ENCODE measurements at places on chromosomes 7 and 10.

DNA sequence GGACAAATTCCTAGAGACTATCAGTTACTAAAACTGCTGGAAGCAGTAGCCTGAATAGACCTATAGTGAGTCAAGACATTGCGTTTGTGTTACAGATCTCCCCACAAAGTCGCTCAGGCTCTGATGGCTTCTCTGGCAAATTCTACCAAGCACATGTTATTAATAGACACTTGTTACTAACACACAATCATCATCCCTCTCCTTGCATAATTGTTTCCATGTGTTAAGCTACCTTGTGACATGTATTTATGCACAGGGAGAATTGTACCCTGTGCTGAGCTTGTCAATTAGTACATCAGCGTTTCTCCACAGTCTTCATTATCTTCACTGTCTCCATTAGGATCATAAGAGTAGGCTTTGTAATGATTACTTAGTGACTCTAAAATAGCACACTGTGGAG lies 31.2 kb downstream of the DYNC2I1 start:
- no peak for DNase-seq

DNA sequence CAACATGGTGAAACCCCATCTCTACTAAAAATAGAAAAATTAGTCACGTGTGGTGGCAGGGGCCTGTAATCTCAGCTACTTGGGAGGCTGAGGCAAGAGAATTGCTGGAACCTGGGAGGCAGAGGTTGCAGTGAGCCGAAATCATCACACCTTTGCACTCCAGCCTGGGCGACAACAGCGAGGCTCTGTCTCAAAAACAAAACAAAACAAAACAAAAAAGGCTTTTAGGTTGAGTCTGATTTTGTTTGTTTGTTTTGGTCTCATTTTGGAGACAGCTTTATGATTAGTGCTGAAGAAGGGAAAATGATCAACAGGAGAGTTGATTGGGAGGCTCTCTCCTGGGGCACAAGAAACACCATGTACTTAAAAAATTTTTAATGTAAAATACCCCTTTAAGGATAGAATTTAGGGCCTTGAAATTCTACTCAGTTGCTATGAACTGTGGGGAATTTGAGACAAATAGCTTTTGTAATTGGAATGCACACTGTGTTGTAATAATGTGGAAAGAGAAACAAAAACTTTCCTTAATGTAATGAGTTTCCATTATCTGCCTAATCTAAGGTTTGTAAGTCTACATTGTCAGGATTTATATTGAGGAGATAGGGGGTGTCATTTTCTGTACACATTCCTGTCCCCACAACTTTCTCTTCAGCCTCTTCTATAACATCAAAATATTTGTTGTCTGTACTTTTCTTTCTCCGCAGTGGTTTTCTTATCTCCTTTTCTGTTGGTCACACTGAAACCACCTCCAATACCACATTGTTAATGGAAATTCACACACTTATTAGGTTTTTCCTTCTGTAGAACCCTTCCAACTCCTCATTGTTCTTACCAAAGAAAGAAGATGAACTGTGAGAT lies 41.3 kb downstream of the ARID5B start:
- DNase-seq = no peak

GRCh38 chr7:42186151-42186550 lies 50.9 kb downstream of the GLI3 start:
- DNase-seq = no peak

GRCh38 chr7:143416565-143417149 lies 8.0 kb upstream of the EPHA1 start:
- DNase-seq = peak; percentile 77

DNA sequence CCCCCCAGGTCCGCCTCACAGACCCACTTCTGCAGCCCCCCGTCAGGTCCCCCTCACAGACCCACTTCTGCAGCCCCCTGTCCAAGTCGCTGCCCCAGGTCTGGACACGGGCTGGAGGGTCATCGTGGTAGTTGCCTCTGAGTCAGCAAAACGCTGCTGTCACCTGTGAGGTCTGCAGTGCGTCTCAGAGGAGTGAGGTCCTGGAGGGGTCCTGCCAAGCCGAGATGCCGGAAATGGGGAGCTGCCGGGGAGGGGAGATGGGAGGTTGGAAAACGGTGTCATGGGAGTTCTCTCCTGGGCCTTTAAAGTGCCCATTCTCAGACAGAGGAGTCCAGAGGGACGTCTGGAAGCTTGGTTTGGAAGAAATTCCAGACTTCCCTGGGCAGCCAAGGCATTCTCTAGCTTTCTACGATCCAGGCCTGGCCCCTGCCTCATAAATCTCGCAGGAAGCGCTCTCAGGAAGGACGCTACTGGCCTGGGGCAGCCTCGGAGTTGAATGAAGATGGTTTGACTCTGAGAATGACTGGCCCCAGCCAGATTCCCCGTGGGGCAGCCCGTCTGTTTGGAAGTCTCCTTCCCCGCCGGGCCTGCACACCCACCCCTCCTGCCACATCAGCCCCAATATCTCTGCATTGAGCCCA lies 38.7 kb downstream of the CALML3 start:
- no peak for DNase-seq

DNA sequence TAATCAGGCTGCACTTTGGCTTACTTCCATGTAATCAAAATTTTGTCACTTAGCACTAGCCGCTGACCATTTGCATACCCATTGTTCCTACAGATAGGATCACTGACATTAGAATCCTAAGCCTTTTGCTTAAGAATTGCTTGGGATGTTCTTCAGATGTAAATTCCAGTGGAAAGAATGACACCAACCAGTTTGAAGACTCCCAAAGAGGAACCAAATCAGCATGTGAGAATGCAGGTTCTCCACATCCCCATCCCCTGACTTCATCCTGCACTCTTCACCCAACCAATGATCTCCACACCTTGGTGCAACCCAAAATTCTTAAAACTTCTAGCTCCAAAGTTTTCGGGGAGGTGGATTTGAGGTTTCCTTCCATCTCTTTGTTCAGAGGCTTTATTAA lies 345.6 kb downstream of the GPAM start:
- no peak for DNase-seq

DNA sequence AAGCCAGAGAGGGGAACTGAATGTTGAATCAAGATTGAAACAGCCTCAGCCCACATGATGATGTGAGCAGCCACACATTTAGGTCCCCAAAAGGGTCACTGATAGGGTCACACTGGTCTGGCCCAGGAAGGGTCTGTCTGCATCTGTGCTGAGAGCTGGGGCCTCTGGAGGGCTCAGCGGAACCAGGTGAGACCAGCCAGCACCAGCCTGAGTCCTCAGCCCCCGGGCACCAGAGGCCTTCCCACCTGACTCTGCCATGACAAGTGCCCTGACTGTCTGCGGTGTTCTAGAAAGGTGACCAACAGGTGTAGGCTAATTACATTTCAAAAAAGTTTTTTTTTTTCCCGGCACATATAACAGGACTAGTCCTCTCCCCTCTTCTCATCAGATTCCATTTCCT lies 76.2 kb downstream of the WDR11 start:
- DNase-seq = no peak

GRCh38 chr7:13092708-13093005 lies 405.2 kb downstream of the ARL4A start:
- no peak for DNase-seq

DNA sequence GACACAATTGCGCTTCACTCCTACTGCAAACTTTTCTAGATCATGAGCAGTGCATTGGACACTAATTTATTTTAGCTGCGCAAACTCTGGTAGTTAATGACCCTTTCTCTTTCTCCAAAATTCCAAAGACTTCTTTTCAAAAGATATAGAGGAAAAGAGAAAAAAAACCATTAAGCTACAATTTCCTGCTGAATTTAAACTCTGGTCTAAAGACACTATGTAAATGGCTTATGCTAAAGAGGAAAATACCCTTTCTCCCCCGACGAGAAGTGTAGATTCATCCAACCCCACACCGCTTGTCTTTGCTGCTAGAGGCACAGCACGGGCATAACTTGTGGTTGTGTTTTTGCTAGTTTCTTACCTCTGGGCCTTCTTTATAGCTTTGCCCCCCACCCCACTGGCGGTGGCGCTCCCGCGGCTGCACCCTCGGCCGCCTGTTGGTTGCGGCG lies 84.1 kb downstream of the SNX10 start:
- DNase-seq = peak; percentile 95

- DNase-seq = peak; percentile 75
Observed at GRCh38 chr7:4642468-4643203, 39.5 kb upstream of the FOXK1 start.

DNA sequence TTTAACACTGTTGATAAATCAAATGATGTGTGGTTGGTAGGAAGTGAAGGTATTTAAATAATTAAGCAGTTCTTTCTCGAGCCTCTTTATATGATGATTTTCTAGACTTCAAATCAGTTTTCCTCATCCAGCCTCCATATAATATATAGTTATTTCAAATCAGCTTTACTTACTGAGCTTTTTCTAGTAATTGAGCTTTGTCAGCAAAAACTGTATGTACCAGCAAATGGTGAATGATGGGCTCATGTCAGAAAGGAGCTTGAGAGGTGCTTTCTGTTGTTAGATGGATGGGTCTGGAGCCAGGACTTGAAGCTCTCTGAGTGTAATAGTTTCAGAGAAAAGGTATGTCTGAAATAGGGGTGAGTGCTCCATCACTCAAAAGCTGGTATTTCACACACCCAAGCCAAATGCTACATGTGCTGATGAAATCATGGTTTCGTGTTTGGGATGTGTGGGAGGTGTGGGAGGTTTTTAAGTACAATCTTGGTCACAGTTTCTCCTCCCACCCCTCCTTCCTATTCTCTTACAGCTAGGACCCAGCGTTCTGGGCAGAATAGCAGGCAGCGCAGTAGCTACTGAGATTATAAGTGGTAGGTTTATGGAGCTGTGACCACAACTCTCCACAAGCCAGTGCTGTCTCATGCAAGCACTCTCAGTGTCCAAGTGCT lies 55.8 kb downstream of the LRMDA start:
- DNase-seq = no peak

- DNase-seq = peak; percentile 84
Observed at GRCh38 chr7:108497082-108497725, 28.7 kb downstream of the PNPLA8 start.

DNA sequence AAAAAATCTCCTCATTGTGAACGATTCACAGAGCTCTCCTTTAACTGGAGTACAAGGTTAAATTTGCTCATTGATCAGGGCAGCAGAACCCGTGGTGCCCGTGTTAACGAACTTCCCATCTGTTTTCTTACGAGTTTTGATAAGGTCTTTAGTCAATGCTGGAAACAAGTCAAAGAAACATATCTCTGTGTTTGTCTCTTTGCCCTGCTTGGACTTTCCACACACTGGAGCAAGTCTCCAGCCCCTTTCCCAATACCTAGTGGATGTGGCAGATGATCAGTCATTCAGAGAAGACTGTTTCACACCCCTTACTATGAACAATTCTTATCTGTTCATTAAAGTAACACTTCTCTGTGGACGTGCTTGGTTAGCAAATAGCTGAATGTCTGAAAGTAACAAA lies 121.3 kb downstream of the ARID5B start:
- DNase-seq = no peak

- DNase-seq = no peak
Observed at GRCh38 chr10:121437596-121437995, 160.6 kb downstream of the FGFR2 start.

GRCh38 chr10:75195035-75195763 lies 15.4 kb upstream of the VDAC2 start:
- no peak for DNase-seq

GRCh38 chr7:50379082-50379481 lies 71.1 kb downstream of the FIGNL1 start:
- no peak for DNase-seq

- no peak for DNase-seq
Observed at GRCh38 chr10:119289227-119289920, 82.0 kb downstream of the GRK5 start.

GRCh38 chr10:128035557-128035973 lies 90.7 kb downstream of the MKI67 start:
- no peak for DNase-seq

- DNase-seq = no peak
Observed at GRCh38 chr7:1993776-1994740, 238.7 kb downstream of the MAD1L1 start.

GRCh38 chr7:48188776-48189520 lies 17.7 kb downstream of the ABCA13 start:
- DNase-seq = no peak

- DNase-seq = no peak
Observed at GRCh38 chr10:22246680-22247391, 29.0 kb upstream of the EBLN1 start.

- no peak for DNase-seq
Observed at GRCh38 chr7:73960548-73960947, 67.4 kb upstream of the ELN start.

GRCh38 chr10:123496375-123496774 lies 169.8 kb upstream of the GPR26 start:
- DNase-seq = no peak

DNA sequence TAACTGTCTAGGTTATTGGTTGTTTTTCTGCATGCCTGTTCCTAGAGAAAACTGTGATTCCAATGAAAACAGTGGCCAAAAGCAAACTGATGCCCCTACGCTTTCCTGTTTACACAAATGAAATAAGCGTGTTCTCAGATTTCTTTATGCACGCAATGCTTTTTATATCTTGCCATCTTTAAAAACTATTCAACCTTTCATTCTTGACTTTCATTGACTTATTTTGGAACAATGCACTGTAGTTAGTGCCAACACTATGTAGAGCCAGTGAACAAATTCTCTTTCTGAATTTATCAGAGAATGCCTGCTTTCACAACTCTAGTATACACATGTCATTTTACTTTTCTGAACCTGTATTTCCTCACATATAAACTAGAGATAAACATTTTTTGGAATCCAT lies 86.6 kb downstream of the CABCOCO1 start:
- DNase-seq = no peak

DNA sequence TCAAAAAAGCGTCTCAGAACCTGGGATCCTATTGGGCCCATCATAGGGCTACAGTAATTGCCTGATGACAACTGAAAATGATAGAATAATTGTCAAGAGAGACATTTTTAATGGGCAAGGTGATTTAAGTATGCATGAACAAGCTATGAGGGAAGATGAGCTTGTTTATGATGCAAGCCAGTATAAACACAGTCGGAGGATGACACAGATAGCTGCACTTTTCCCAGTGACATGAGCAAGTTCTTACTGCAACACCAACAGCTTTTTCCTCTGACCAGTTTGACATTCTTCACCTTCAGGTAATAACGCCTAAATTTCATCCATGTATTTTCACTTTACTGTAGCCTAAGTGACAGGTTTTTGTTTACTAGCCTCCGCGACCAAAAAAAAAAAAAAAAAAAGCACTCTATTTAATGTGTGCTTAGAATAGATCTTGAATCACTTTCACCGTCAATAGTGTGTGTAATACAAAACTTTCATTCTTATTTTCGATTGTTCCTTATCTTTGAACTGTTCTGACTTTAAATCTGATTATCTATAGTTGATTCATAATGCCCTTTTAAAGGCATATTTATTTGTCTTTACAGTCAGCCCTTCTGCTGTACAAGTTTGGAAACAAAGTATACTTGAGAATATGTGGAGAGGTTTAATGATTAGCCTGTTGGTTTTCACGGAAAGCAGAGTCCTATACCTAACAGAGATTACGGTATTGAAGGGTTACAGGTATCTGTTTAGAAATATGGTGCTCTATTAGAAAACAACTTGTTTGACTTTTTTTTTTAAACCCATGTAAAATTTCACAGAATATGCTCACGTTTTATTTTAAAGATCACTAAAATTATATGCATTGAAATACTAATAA lies 1.7 kb downstream of the FOXP2 start:
- peak; percentile 67 for DNase-seq

- DNase-seq = no peak
Observed at GRCh38 chr7:5423306-5423975, at the start of gene TNRC18. Gene TNRC18 (minus strand): TSS chr7:5423834. CDS start chr7:5421246, 2,588 bp downstream.
